ENCODE measurements at places on chromosomes 2 and 18. TPM values are rescaled to one million over a fixed set of nuclear protein-coding genes. Genes with fewer than 3 reads are reported as not detected.

DNA sequence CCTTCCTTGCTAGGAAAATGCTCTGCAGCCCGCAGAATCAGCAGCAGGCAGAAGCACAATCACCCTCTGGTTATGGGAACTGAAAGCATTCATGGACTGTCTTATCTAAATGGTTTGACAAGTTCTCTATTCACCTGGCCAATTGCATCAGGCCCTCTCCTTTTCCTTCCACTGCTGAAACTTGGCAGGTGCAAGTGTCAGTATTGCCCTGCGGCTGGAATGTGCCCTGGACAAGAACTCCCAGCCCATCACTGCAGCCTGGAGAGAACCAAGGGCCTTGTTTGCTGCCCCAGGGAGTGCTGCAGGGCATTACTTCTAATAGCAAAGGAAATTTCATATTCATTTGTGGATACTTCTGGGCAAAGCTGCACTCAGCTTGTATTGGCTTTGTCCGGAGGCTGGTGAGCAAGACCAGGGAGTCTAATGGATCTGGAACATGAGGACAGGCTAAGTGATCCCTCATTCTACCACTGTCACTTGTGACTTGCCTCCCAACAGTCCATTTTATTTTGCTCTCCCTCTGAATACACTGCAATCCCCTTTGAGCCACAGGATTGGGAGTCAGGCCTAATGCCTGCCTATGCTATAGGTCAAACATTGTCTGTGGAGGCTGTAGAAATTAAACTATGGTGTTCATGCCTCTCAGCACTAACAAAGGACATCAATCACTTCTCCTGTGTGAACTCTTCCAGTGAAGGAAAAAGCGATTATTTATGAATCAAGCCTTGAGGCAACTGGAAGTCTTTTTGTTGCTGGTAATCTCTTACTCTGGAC is 116.9 kb downstream of the LYPD6B start:
- no peaks in the 10 kb centered on the region for H3K27me3 ChIP-seq
- H3K4me1 ChIP-seq, result no peaks in the 10 kb centered on the region
- H3K4me3 ChIP-seq, result no peak overlapping the region
- no peak overlapping the region for H3K27ac ChIP-seq
- DNase-seq, result no peak

DNA sequence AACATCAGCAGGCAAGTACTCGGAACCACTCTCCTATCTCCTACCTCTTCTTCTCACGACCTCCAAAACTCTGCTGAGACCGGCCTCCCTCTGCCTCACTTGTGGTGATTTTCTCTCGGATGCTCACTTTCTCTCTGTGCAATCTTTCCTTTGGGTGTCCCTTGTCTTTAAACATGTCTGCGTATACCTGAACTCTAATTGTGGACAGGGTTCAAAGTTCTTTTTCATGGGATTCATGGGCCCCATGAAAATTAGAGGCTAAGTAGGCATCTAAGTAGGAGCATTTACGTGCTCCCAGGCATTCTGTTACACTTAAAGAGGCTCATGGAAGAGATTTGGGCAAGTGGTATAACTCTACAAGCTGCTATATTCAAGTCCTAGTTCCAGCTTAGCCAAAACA is 2.1 kb upstream of the PPP1CB start:
- no peak overlapping the region for H3K4me3 ChIP-seq
- H3K36me3 ChIP-seq, result no peaks in the 10 kb centered on the region
- DNase-seq, result no peak
- peak overlapping the region; percentile 90 for H3K27ac ChIP-seq

DNA sequence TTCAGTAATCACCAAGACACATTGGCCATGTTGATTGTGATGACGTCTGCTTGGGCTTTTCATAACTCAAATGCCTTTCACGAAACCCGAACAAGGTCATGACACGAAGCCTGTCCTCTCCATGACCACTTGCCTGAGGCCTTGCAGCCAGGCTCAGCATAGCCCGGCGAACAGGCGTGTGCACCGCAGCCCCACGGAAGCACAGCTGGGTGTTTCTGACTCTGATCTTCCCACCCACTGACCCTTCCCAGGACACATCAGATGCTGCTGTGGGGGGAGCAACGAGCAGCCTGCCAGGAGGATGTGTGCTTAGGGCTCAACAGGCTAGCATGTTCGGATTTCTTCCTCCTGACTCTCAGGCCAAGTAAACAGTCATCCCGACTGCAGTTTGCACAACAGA is 369.4 kb upstream of the SALL3 start:
- H3K27me3 ChIP-seq, result no peaks in the 10 kb centered on the region
- H3K27ac ChIP-seq, result no peak overlapping the region
- no peak overlapping the region for H3K4me3 ChIP-seq
- DNase-seq, result no peak
- H3K36me3 ChIP-seq, result no peaks in the 10 kb centered on the region
- H3K4me1 ChIP-seq, result no peaks in the 10 kb centered on the region

GRCh38 chr2:5290900-5291546 is 401.2 kb upstream of the SOX11 start:
- H3K4me1 ChIP-seq, result no peaks in the 10 kb centered on the region
- H3K36me3 ChIP-seq, result no peaks in the 10 kb centered on the region
- DNase-seq, result no peak
- H3K27ac ChIP-seq, result no peak overlapping the region
- no peak overlapping the region for H3K4me3 ChIP-seq

Gene ETAA1
- 11.9 TPM for total RNA-seq

GRCh38 chr2:237474931-237475703 is 11.9 kb upstream of the MLPH start:
- peaks cover 12% of the 10 kb centered on the region for H3K27me3 ChIP-seq
- peak overlapping the region; percentile 76 for H3K4me3 ChIP-seq
- peak overlapping the region; percentile 42 for H3K27ac ChIP-seq
- H3K4me1 ChIP-seq, result peaks cover 26% of the 10 kb centered on the region

Gene AQP12B
- not detected for total RNA-seq

DNA sequence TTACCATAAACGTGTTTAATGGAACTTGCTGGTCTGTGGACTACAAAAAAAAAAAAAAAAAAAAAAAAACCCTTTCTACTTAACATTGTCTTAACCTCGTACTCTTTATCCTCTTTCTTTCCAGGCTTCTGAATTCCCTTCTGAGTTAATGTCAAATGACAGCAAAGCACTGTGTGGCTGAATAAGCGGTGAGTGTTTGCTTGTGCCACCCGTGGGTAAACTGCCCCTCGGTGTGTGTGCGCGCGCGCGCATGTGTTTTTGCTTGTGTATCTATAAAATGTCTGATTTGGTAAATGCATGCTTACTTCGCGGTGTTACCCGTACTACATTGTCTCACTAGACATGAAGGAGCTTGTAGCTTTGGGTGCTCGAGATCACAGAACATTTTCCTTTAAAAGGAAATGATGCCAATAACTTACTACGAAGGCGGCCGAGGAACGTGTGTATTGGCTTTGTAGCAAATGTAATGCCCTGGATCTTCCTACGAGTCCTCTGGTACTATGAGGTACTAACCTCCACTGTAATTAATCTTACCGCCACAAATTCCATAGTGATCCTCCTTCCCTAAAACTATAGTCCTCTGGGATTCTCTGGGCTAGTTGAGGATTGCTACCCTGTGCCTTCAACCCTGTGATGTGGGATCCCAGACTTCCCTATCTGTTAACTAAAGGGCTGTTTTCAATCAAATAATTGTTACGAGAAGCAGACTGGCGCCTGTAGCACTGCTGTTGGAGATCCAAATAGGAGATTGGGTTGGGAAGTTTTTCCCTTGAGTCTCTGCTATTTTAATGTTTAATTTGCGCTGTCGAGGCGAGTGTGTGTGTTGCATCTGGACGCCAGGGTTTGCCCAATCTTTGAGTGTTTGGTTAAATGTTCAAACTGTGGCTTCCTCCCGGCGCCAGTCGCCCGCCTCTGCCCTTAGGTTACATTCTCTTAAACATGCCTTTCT is 1.1 kb downstream of the ID2 start:
- H3K4me1 ChIP-seq, result peaks cover 38% of the 10 kb centered on the region
- peak overlapping the region; percentile 80 for H3K4me3 ChIP-seq
- no peaks in the 10 kb centered on the region for H3K36me3 ChIP-seq
- H3K27me3 ChIP-seq, result no peaks in the 10 kb centered on the region
- DNase-seq, result peak; percentile 43

GRCh38 chr18:10579079-10579867 is 53.4 kb downstream of the NAPG start:
- H3K27ac ChIP-seq, result no peak overlapping the region
- no peaks in the 10 kb centered on the region for H3K36me3 ChIP-seq
- peaks cover 3% of the 10 kb centered on the region for H3K4me1 ChIP-seq
- H3K27me3 ChIP-seq, result no peaks in the 10 kb centered on the region
- no peak overlapping the region for H3K4me3 ChIP-seq

- H3K27me3 ChIP-seq, result no peaks in the 10 kb centered on the region
- no peaks in the 10 kb centered on the region for H3K4me1 ChIP-seq
- no peaks in the 10 kb centered on the region for H3K36me3 ChIP-seq
- no peak for DNase-seq
- no peak overlapping the region for H3K4me3 ChIP-seq
Measured at GRCh38 chr2:120400551-120400950, 54.6 kb downstream of the INHBB start.

GRCh38 chr2:151651274-151651673 is 83.0 kb downstream of the NEB start:
- H3K36me3 ChIP-seq, result no peaks in the 10 kb centered on the region
- H3K4me3 ChIP-seq, result no peak overlapping the region
- no peaks in the 10 kb centered on the region for H3K27me3 ChIP-seq
- H3K4me1 ChIP-seq, result no peaks in the 10 kb centered on the region
- no peak for DNase-seq

DNA sequence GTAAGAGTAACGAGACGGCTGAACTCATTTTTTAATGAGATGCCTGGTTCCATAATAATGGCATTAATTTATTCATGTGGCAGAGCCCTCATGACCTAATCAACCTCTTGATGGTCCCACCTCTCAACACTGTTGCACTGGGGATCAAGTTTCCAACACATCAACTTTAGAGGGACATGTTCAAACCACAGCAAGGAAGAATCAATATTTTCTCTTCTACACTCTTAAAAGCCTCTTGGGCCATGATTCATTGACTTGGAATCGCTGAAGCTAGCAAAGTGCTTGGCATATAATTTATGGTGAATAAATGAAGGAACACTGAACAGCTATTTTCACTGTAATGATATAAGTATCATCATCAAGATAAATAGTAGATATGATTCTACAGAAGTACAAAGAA is 333.0 kb downstream of the TNS1 start:
- H3K27ac ChIP-seq, result no peak overlapping the region
- DNase-seq, result no peak
- H3K4me1 ChIP-seq, result no peaks in the 10 kb centered on the region
- H3K36me3 ChIP-seq, result no peaks in the 10 kb centered on the region
- H3K27me3 ChIP-seq, result no peaks in the 10 kb centered on the region

Gene VIL1
- 0.51 TPM for total RNA-seq

DNA sequence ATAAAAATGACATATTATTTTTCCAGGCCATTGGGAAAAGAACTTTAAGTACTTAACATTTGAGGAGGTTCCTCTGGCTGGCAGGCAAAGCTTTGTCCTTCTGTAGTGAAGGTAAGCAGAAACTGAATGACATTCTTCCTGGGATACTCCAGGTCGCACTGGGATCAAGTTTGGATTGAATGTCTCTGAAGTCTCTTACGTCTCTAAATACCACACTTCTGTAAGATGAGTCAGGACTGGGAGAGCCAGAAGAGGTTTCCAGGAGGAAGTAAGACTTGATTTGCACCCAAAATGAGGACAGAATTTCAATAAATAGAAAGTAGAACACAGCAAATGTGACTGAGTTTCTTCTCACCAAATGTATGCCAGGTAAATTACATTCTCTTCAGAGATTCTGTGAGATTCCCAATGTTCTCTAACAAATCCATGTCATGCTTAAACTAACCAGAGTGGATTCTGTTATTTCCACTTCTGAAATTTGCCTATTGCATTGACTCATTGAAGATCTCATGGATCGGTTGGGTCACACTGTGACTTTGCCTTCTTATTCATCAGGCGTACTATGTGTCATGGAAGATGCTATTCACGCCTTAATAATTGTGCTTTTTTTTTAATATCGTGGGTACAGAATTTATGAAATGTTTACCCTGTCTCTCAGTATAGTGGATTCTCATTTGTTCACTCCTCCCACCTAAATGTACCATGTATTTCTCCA is 25.5 kb upstream of the VIT start:
- no peak overlapping the region for H3K27ac ChIP-seq
- DNase-seq, result no peak
- H3K4me3 ChIP-seq, result no peak overlapping the region
- no peaks in the 10 kb centered on the region for H3K4me1 ChIP-seq
- peaks cover 3% of the 10 kb centered on the region for H3K27me3 ChIP-seq

DNA sequence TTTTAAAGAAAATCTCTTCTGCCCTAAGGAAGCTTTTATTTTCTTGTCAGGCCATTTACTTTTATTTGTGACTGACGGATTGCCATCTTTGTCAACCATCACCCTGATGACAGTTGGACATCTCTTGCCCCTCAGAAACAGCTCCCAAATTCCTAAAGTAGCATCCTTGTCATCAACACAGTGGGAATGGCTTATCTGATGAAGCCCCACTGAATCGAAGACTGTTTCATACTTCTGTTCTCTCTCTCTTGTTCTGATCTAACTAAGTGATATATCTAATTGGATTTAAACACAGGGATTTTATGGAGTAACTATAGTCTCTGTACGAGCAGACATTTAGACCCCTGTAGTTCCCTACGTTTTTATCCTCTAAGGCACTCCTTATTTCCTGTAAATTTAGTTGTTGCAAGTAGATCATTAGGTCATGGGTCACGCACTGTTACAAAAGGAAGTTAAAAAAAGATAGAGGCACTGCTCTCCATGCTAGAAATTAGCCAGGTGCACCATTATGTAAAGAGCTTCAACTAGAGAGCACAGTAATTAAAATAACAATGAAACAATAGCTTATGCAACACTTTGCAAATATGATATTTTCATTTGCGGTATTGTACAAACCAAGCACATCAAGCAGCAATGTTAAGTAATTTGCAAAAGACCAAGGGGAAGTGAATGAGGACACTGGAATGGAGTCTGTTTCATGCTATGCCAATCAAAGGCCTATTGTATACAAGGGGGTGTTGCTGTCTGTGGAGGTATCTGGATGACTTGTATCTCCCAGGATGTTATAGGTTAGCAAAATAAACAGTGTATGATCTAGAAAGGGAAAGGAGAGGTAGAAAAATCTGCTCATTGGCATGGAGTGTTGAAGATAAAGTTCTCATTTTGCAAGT is 284.7 kb downstream of the LRRTM1 start:
- H3K27ac ChIP-seq, result no peak overlapping the region
- H3K36me3 ChIP-seq, result no peaks in the 10 kb centered on the region
- no peak for DNase-seq
- H3K4me1 ChIP-seq, result no peaks in the 10 kb centered on the region
- H3K27me3 ChIP-seq, result no peaks in the 10 kb centered on the region

DNA sequence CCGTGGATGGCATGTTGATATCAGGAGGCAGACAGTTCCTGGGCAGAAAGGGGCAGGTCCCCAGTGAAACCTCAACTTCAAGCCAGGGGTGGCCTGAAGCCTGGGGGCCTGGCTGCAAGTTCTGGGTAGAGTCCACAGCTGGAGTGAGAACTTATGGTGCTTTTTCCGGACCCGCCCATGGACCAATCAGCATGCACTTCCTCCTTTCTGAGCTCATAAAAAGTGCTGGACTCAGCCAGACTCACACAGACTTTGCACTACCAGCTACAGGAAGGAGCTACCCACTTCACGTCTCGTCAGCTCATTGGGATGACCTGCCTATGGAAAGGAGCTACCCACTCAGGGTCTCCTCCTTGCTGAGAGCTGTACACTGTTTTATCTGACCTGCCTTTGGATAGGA is 183.1 kb upstream of the MC4R start:
- H3K27me3 ChIP-seq, result no peaks in the 10 kb centered on the region
- H3K4me1 ChIP-seq, result no peaks in the 10 kb centered on the region
- no peak overlapping the region for H3K4me3 ChIP-seq
- DNase-seq, result no peak
- H3K36me3 ChIP-seq, result no peaks in the 10 kb centered on the region

Gene STPG4
- total RNA-seq, result 0.79 TPM

GRCh38 chr2:205998583-205998982 is 87.4 kb downstream of the INO80D start:
- H3K4me1 ChIP-seq, result no peaks in the 10 kb centered on the region
- no peak for DNase-seq
- H3K27ac ChIP-seq, result no peak overlapping the region
- no peaks in the 10 kb centered on the region for H3K27me3 ChIP-seq

Measured in T-cell (primary cell).